ENCODE measurements at places on chromosomes 2 and 18.

DNA sequence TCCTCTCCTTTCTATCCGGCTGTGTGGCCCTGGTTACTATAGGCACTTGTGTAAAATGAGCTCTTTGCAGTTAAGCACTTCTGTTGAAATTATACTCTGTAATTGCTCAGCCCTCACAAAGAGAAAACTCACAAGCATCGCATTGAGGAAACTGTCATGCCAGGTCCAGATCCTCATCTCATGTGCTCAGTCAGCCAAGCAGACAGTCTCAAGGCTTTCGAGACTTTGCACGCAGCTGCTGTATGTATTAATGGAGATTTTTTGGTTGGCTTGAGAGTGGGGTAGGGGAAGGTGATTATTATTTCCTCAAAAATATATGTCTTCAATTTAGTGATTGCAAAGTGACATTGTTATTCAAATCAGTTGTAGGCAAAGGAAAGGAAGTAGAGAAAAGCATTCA lies 33.0 kb upstream of the PHLPP1 start:
- DNase-seq = no peak

- DNase-seq = no peak
Observed at GRCh38 chr2:18987016-18987415, 371.4 kb downstream of the OSR1 start.

DNA sequence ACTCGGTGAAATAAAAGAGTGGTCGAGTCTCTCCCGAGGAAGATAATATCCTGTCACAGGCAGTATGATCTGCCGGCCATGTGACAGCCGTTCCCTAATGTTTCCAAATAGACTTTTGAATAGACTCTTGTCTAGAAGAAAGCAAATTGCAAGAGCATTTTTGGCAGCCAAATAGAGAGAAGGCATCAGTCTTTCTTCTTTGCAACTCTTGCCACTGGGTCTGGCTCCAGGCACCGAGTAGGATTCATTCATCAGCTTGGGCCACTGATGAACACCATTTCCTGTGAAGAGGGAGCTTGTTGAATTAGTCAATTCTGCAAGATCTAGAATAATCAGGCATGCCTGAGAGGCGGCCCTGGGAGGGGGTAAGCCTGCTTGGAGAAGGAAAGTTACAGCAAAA lies 165.6 kb downstream of the KLHL29 start:
- DNase-seq = no peak

DNA sequence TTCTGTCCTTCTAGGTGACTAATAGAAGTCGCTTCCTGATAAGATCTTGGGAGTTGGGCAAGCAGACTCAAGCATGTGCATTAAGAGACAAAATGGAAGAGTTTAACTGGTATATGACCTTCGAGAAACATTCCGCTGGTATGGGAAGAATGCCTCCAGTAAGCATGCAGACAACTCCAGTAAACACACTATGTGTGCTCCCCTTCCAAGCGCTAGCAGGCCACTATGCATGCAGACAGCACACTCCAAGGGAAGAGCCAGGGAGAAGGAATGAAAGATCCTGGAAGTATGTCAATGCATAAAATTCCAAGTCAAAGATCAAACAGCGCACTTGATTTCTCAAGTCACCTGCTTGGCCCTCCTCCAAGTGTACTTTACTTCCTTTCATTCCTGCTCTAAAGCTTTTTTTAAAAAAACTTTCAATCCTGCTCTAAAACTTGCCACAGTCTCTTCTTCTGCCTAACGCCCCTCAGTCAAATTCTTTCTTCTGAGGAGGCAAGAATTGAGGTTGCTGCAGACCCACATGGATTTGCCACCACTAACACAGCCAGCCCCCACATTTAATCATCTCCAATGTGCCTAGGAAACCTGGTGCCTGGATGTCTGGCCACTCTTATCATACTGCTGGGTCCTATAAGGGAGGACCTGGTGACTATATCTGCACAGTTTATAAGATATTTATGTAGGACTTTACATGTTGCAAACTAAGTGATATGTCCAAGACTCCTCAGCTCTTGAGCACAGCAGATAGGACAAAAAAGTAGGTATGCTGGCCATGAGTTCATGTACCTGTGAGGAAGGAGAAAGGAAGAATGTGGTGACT lies 239.8 kb downstream of the PDE11A start:
- no peak for DNase-seq

GRCh38 chr2:167963899-167964649 lies 283.3 kb downstream of the STK39 start:
- no peak for DNase-seq

DNA sequence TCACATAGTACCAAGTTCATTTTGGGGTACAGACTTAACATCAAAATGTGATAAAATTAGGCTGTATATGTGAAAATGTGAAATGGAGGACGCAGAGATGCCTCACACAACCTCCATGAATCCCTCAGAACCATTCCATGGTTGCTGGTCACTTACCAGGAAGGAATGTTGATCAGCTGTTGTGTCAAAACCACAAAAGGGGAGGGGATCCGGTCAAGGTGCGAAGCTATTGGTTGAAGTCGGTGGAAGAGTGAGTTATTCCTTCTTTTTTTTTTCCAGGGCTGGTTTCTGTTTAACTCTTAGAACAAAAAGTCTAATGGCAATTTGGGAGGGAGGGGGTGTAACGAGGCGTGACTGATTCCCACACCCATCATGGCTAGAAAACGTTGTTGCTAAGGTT lies 32.3 kb upstream of the REG3A start:
- no peak for DNase-seq

- DNase-seq = no peak
Observed at GRCh38 chr2:37897511-37897910, 27.6 kb upstream of the RMDN2 start.

DNA sequence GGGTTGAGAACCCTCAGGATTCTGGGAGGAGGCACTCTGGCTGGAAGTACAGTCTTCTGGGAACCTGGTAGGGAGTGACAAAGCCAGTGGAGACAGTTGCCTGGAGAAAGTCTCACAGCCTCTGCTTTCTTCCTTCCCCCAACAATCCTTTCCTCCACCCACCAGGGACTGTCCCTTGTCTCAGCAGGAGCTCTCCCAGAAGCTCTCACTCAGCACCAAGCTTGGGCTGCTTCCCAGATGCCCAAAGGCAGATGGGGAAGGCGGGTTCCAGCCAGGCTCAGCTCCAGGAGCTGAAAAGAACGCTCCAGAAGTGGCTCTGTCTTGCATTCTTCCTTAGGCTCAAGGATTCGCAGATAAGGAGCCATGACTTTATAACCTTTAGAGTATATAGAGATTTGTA lies 7.6 kb upstream of the NAGK start:
- no peak for DNase-seq

GRCh38 chr2:317501-318424 lies 29.9 kb upstream of the ALKAL2 start:
- no peak for DNase-seq

GRCh38 chr2:226211439-226211838 lies 588.2 kb downstream of the IRS1 start:
- no peak for DNase-seq

- DNase-seq = no peak
Observed at GRCh38 chr2:157441072-157441454, 2.8 kb downstream of the CYTIP start.

GRCh38 chr18:80161781-80162417 lies 52.8 kb downstream of the ADNP2 start:
- no peak for DNase-seq

DNA sequence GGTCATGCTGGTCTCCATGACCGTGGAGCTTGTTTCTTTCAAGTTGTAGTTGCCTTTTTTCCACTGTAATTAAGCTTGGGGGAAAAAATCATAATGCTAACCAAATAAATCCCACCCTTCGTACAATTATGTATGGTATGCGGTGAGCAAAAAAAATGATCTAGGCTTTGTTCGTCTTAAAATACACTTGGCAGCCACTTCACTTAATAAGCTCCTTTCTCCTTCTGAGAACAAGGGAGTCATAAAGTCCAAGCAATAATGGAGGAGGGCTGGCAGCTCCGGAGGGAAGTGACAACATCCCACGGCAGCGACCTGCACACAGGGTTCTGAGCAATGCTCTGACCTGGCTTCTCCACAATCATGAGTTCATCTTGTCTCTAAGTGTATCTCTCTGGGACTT lies 91.2 kb upstream of the KLHL29 start:
- no peak for DNase-seq

DNA sequence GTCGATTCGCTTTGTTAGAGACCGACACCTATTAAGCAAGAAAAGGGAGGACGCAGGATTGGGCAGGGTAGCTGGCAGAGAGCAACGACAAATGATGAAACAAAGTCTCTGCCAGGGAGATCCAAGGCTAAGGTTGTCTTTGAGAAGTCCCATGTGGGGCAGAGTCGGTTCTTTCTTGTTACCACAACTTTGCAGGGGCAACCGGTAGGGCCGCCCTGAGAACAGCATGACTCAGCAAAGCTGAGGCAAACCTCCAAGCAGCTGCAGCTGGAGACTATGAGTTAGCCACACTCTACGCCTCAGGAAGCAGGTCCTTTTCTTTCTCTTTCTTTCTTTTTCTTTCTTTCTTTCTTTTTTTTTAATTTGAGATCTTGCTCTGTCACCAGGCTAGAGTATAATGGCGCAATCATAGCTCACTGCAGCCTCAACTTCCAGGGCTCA lies 452.3 kb upstream of the ID2 start:
- no peak for DNase-seq

GRCh38 chr18:3593381-3593903 lies 143.5 kb downstream of the TGIF1 start:
- DNase-seq = peak; percentile 62

GRCh38 chr18:29160170-29160569 lies 983.2 kb upstream of the CDH2 start:
- DNase-seq = no peak

GRCh38 chr2:27884601-27885000 lies 5.6 kb downstream of the RBKS start:
- DNase-seq = no peak

- DNase-seq = no peak
Observed at GRCh38 chr2:122980671-122981070, 1044.4 kb upstream of the CNTNAP5 start.

DNA sequence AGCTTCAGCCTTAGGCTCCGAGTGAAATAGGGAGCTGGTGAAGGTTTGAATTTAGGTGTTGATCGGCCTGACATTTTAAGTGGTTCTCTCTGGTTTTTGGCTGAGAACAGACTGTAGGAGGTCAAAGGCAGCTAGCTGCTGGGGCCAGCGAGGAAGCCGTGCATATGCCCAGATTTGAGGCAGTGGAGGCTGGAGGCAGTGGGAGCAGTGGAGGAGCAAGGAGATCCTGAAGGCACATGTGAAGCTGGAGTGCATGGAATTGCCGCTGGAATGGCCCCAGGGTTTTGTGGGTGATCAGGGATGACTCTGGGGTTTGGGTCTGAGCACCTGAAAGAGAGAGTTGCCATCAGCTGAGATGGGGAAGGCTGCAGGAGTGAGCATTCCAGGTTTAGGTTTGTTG lies 25.1 kb downstream of the STEAP3 start:
- no peak for DNase-seq
